ENCODE measurements at places on chromosomes 5 and 9. TPM values are rescaled to one million over a fixed set of nuclear protein-coding genes. Genes with fewer than 3 reads are reported as not detected.

The TOR2A gene
- polyA plus RNA-seq = 27.3 TPM

The TMEM232 gene
- polyA plus RNA-seq = 1.8 TPM

The GABBR2 gene
- not detected for polyA plus RNA-seq

The CNTNAP3B gene
- not detected for polyA plus RNA-seq

The SPAAR gene
- polyA plus RNA-seq = not detected

The REEP2 gene
- not detected for polyA plus RNA-seq

The FLT4 gene
- polyA plus RNA-seq = not detected

The SLC4A9 gene
- not detected for polyA plus RNA-seq

The SLC6A3 gene
- polyA plus RNA-seq = not detected

The HSPA4 gene
- 97.3 TPM for polyA plus RNA-seq

- no peaks in the 10 kb centered on the region for H3K36me3 ChIP-seq
- peaks cover 8% of the 10 kb centered on the region for H3K27me3 ChIP-seq
- H3K27ac ChIP-seq = no peak overlapping the region
- DNase-seq = no peak
- no peaks in the 10 kb centered on the region for H3K4me1 ChIP-seq
- no peak overlapping the region for H3K4me3 ChIP-seq
Observed at GRCh38 chr9:108444400-108445358, 411.1 kb downstream of the ACTL7B start.

DNA sequence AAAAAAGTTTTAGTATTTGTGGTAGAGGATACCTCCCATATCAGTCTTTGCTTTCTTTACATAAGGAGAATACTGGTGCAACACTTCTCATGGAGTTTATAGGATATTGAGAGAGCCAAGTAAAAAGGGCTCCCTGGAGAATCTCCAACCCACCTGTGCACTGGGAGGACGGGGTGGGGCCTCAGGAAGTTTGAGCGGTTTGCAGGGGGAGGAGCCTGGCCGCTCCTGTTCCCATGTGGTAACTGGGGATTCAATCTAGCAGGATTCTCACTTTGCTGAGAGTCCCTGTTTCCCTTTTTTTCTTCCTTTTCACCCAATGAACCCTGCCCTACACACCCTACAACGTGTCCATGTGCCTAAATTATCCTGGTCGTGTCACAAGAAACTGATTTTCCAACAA lies 82.8 kb downstream of the APTX start:
- H3K4me1 ChIP-seq = no peaks in the 10 kb centered on the region
- H3K4me3 ChIP-seq = no peak overlapping the region
- H3K27ac ChIP-seq = no peak overlapping the region
- peaks cover 12% of the 10 kb centered on the region for H3K36me3 ChIP-seq
- no peak for DNase-seq

DNA sequence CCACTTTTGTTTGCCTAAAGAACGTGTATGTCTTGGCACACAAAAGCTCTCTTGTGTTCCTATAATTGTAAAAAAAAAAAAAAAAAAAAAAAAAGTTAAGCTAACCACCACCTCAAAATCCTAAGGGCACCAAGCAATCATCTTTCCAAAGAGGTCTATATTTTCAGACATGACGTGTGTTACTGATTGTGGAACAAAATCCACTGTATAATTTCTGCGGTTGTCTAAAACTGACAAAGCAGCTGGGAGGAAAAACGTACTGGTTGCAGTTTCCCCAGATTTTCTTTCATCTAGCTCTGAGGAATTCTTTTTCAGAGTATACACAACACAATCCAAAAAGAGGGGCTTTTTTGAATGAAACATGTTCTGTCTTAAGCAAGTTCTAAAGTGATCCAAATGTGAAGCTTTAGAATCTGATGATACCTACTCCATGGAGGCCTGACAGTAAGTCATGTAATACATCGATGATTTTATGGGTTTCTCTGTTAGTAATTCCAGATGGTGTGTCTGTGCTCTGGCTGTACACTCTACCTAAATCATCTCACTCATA lies 375.6 kb upstream of the NUDT12 start:
- H3K27me3 ChIP-seq = no peaks in the 10 kb centered on the region
- no peaks in the 10 kb centered on the region for H3K4me1 ChIP-seq
- H3K36me3 ChIP-seq = no peaks in the 10 kb centered on the region

DNA sequence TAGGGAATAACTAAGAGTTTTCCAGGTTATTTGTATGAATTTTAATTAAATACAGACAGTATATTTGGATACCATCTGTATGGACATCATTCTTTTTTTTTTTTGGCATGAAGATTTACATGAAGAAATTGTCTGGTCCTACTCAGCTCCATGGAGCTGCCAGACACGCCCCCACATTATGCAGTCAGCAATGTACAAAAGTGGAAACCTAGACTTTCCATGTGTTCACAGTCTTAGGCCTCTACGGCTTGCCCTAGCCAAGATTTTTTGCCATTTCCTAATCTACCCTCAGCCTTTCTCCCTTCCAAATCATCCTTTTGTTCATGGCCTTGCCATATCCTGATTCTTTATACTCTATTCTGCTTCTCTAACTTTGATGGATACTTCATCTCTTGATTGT lies 207.1 kb downstream of the SGCD start:
- no peaks in the 10 kb centered on the region for H3K27me3 ChIP-seq
- no peak overlapping the region for H3K4me3 ChIP-seq
- no peak for DNase-seq
- no peaks in the 10 kb centered on the region for H3K36me3 ChIP-seq

- peak overlapping the region; percentile 60 for H3K27ac ChIP-seq
- no peak for DNase-seq
- H3K27me3 ChIP-seq = peaks cover 29% of the 10 kb centered on the region
- no peaks in the 10 kb centered on the region for H3K36me3 ChIP-seq
Observed at GRCh38 chr5:79829260-79829659, 139.6 kb downstream of the CMYA5 start.

DNA sequence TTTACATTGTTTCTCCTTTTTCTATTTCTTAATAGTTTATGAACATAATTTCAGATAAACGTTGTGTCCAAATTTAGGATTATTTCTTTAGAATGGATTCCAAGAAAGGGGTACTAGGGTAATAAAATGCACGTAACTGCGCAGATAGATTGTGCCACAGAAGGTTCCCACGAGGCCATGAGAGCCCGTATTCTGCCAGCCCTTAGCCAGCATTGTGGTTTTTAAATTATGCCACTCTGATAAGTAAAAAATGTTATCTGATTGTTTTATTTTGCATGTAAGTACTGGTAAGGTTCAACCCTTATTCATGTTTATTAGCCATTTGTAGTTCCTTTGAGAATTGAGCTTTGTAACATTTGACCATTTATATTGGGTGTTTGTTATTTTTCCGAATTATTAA lies 88.7 kb downstream of the PRKACG start:
- H3K36me3 ChIP-seq = peaks cover 36% of the 10 kb centered on the region
- H3K27me3 ChIP-seq = no peaks in the 10 kb centered on the region
- no peak for DNase-seq
- peaks cover 9% of the 10 kb centered on the region for H3K4me1 ChIP-seq

- no peak overlapping the region for H3K4me3 ChIP-seq
- H3K36me3 ChIP-seq = no peaks in the 10 kb centered on the region
- H3K4me1 ChIP-seq = no peaks in the 10 kb centered on the region
- H3K27ac ChIP-seq = no peak overlapping the region
- no peak for DNase-seq
- no peaks in the 10 kb centered on the region for H3K27me3 ChIP-seq
Observed at GRCh38 chr5:106092455-106092854, 1578.3 kb downstream of the EFNA5 start.

DNA sequence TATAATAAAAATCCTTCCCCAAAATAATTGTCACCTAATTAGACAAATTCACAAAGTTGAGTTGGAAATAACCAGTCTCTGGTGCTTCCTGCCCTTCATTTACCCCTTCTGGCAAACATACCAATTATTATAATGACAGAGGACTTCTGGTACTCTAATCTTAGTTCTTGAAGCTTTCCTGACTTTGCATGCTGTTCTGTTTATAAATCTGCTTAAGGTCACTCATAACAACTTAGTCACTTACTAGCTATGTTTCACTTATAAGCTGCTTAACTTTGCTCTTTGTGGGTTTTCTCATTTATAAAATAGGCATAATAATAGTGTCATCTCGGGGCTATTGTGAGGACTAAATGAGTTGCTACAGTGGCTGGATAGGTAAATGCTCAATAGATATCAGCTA lies 446.5 kb downstream of the EFNA5 start:
- no peaks in the 10 kb centered on the region for H3K36me3 ChIP-seq
- H3K4me3 ChIP-seq = no peak overlapping the region
- DNase-seq = no peak
- H3K4me1 ChIP-seq = no peaks in the 10 kb centered on the region

- H3K4me1 ChIP-seq = peaks cover 89% of the 10 kb centered on the region
- H3K27me3 ChIP-seq = no peaks in the 10 kb centered on the region
- H3K4me3 ChIP-seq = peak overlapping the region; percentile 23
- DNase-seq = peak; percentile 83
- peaks cover 5% of the 10 kb centered on the region for H3K36me3 ChIP-seq
Observed at GRCh38 chr5:157596487-157596886, 20.9 kb upstream of the ADAM19 start.

DNA sequence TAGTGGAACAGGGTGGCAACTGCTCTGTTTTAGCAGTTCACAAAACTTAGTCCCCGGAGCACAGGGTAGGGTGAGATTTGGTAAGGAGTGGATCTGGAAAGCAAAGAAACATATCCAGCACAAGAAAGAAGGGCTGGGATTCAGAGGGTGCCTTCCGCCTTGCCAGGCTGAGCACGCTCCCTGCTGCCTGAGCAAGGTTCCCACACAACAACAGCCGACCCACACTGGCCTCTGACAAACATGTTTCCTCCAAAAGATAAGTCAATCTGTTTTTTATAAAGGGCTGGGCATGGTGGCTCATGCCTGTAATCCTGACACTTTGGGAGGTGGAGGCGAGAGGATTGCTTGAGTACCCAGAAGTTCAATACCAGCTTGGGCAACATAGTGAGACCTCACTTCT lies 45.8 kb downstream of the RAB3C start:
- no peaks in the 10 kb centered on the region for H3K4me1 ChIP-seq
- no peaks in the 10 kb centered on the region for H3K27me3 ChIP-seq
- H3K36me3 ChIP-seq = no peaks in the 10 kb centered on the region

GRCh38 chr5:35777358-35778087 lies 79.2 kb upstream of the IL7R start:
- no peaks in the 10 kb centered on the region for H3K36me3 ChIP-seq
- H3K4me1 ChIP-seq = no peaks in the 10 kb centered on the region
- peak; percentile 24 for DNase-seq
- no peak overlapping the region for H3K27ac ChIP-seq

- H3K27me3 ChIP-seq = peaks cover 19% of the 10 kb centered on the region
- H3K36me3 ChIP-seq = no peaks in the 10 kb centered on the region
- H3K27ac ChIP-seq = no peak overlapping the region
Observed at GRCh38 chr9:131045300-131046092, 36.5 kb downstream of the LAMC3 start.

DNA sequence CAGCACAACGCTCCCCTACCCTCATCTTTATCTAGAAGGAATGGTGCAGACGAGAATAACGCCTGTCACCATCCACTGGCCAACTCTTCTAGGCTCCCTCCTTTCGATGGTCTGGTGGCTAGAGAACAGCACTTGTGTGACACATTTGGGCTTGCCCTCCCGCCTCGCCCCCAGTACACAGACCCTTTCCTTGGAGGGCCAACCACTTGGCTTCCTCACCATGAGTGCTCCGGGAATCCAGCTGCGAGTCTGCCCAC lies 1.4 kb downstream of the GNAQ start:
- H3K27ac ChIP-seq = no peak overlapping the region
- DNase-seq = no peak
- H3K27me3 ChIP-seq = peaks cover 50% of the 10 kb centered on the region
- H3K36me3 ChIP-seq = no peaks in the 10 kb centered on the region
- H3K4me3 ChIP-seq = peak overlapping the region; percentile 80

- H3K27me3 ChIP-seq = no peaks in the 10 kb centered on the region
- no peaks in the 10 kb centered on the region for H3K36me3 ChIP-seq
- H3K4me1 ChIP-seq = no peaks in the 10 kb centered on the region
- H3K4me3 ChIP-seq = no peak overlapping the region
- H3K27ac ChIP-seq = no peak overlapping the region
Observed at GRCh38 chr5:92594031-92594430, 987.0 kb downstream of the NR2F1-AS1 start.

- peaks cover 16% of the 10 kb centered on the region for H3K27me3 ChIP-seq
- H3K27ac ChIP-seq = no peak overlapping the region
- no peaks in the 10 kb centered on the region for H3K4me1 ChIP-seq
- no peak for DNase-seq
Observed at GRCh38 chr9:137052998-137053943, 590 bp downstream of the ENTPD2 start.

DNA sequence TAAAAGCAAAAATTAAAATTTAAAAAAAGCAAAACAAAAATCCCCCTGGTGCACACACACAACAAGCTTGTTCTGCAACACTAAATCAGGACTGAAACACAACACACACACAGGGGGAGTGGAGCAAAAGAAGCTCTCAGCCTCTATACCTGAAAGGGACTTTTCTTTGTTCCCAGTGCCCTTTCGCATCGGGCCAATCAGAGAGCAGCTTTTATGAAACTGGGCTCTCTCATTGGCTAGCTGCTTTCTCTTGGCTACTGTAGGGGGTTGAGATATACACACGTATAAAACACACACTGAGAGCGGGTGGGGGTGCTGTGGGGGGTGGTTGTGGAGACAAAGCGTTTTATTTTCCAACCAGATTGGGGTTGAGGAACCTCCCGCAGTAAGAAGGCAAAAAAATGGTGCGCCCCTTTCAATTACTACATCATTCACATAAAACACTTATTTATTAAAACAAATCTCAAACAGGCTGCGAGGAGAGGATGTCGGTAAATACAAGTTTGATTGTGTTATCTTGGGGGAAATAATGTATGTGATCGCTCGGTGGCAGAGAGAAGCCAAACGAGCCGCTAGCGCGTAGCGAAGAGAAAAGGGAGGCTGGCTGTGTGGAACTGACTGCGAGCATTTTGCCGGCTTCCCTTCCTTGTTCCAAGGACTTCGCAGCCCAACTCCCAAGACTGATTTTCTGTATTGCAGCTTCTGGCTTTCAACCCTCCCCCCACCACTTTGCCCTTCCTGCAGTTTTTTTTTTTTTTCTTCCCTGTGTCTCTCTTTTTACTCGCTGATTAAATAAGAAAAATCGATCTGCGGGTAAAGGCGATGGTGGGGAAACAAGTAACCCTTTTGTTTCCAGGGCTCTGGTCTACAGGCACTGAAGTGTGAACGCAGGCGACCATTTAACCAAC lies 2.5 kb upstream of the ZNF608 start:
- H3K4me3 ChIP-seq = no peak overlapping the region
- H3K36me3 ChIP-seq = no peaks in the 10 kb centered on the region
- H3K27ac ChIP-seq = peak overlapping the region; percentile 100
- peak; percentile 74 for DNase-seq

GRCh38 chr5:159021901-159022556 lies 77.7 kb downstream of the EBF1 start:
- no peak overlapping the region for H3K27ac ChIP-seq
- no peak overlapping the region for H3K4me3 ChIP-seq
- no peaks in the 10 kb centered on the region for H3K27me3 ChIP-seq
- peaks cover 57% of the 10 kb centered on the region for H3K4me1 ChIP-seq
- H3K36me3 ChIP-seq = peaks cover 20% of the 10 kb centered on the region

DNA sequence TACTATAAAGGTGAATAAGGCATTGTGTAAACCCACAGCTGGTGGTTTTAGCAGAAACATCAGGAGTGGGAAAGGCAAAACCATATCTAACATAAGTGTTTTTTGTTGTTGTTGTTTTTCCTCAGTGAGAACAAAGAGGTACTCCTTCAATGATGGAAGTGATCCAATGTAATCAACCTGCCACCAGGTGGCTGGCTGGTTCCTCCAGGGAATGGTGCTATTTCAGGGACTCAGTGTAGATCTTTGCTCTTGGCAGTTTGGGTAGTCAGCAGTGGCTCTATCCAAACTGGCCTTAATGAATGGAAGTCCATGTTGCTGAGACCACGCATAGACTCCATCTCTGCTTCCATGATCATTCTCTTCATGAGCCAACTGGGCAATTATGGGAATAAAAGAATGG lies 10.8 kb downstream of the DMRTA1 start:
- peaks cover 40% of the 10 kb centered on the region for H3K27me3 ChIP-seq
- H3K36me3 ChIP-seq = no peaks in the 10 kb centered on the region
- DNase-seq = no peak
- H3K4me3 ChIP-seq = no peak overlapping the region

Data from naive B cell (primary cell).